ENCODE measurements at places on chromosomes 7 and 10.

GRCh38 chr7:7330997-7331396 is 148.7 kb downstream of the C1GALT1 start:
- no peak for DNase-seq

GRCh38 chr7:133478591-133479135 is 225.8 kb downstream of the EXOC4 start:
- peak; percentile 50 for DNase-seq

DNA sequence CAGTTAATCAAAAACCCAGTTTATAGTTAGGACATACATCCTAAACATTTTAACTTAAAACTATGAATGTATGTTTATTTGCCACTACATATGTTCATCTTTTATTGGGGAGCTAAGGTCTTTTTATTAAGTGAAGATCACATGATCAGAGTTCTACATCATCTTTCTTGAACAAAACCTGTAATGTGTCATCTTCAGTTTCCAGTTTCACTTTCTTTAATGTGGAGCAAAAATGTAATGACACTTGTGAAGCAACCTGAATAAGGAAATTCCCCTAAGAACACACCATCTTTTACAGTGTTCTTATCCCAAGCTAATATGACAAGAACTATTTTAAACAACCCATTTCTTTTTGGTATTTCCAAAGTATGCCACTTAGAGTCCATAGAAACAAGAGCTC is 166.7 kb upstream of the BET1 start:
- no peak for DNase-seq

DNA sequence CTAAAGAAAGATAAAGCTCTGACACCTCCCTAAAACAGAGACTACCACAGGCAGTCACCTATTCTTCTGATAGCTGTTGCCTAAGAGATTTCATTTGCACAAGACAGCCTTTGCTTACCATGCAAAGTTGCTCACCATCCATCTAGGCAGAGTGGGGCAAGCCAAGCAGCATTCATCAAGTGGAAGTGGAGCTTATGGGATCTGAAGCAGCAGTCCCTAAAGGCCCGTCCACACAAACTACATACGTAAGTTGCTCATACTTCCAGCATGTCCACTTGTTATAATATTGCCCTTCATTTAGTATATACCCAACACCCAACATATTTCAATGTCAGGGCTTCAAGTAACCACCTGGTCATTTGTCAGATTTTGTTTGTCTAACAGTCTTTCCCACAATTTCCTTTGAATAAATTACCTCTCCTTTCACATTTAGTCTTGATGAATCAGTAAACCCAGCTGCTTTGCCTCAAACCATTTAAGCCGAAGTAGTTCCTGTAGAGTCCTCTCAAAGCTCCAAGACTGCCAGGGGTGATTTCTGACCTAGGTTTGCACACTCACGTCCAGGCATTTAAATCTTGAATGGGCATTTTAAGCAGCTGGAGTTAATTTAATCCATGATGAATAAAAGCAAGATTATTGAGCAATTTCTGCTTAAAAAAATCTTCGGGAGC is 67.9 kb downstream of the ATAD1 start:
- DNase-seq: no peak

- DNase-seq: no peak
These were observed 148.1 kb upstream of the ZNF32 start for GRCh38 chr10:43796781-43797180.

- DNase-seq: no peak
These were observed 1.8 kb upstream of the WASL start for GRCh38 chr7:123750389-123751230.

Measured in NCI-H2029 (cell line).